ENCODE measurements at places on chromosomes 3 and 15.

DNA sequence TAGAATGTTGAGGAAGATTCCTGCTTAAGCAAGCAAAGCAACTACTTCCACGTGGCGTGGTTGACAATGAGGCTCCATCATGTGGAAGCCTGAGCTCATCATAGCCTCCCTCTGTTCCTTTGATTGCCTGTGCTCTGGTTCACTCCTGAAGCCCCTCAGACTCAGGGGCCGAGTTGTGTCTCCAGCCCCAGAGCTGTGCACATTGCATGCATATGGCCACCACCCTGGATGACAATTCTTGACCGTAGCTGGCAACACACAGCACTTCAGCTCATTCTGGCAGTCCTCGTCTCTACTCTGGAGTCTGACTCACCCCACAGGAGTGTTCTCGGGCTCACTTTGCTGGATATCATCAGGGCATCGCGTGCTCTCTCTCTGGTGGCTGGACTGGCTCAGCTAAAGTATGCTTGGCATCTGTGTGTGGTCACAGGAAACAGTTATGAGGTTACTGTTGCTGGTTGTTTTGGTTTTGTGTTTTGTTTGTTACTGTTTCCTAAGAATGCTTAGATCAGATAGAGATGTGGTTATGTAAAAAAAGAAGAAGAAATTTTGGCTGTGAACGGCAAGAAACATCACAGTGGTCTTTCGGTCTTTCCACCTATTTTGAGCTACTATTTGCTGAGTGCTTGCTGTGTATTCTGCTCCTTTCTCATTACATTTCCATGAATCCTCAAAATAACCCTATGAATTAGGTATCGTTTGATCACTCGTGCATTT, 41.6 kb upstream of the MRPS22 start:
- DNase-seq: no peak

- DNase-seq: no peak
Measured at GRCh38 chr15:101055411-101055810, 136.3 kb downstream of the LRRK1 start.

- DNase-seq: no peak
Measured at GRCh38 chr3:5002174-5002870, 23.1 kb downstream of the BHLHE40 start.

DNA sequence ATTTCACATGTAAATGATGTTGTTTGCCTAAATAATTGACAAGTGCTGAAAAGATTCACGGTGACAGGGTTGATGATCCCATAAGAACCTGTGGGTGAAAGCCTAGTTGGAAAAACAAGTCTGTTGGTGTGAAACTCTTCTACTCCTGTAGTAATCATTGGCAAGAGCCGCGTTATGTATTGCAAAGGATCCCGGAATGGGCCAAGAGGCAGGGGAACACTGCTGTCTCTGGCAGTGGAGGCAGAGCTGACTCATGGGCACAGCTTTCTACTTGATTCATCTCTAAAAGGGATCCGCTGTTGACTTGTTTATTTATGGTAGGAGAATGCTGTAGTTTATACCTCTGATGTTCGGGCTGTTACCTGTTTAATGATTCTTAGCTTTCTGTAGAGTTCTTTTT, 63.1 kb downstream of the MAP6D1 start:
- no peak for DNase-seq

- no peak for DNase-seq
Measured at GRCh38 chr15:90087454-90088154, 14.7 kb downstream of the IDH2 start.

DNA sequence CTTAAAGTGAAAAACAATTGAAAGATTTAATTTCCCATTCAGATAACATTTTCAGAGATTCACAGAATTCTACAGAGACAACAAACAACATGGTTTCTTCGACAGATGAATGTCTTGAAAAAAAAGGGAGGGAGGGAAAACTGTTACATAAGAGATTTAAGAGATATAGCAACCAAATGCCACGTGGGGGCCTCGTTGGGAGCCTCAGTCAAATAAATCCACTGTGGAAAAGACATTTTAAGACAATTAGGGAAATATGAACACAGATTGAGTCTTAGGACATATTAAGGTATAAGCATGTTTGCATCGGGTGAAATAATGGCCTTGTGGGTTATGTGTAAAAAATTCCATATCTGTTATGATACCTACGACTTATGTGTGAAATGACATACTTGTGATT, 5.0 kb upstream of the PRRT3 start:
- no peak for DNase-seq

DNA sequence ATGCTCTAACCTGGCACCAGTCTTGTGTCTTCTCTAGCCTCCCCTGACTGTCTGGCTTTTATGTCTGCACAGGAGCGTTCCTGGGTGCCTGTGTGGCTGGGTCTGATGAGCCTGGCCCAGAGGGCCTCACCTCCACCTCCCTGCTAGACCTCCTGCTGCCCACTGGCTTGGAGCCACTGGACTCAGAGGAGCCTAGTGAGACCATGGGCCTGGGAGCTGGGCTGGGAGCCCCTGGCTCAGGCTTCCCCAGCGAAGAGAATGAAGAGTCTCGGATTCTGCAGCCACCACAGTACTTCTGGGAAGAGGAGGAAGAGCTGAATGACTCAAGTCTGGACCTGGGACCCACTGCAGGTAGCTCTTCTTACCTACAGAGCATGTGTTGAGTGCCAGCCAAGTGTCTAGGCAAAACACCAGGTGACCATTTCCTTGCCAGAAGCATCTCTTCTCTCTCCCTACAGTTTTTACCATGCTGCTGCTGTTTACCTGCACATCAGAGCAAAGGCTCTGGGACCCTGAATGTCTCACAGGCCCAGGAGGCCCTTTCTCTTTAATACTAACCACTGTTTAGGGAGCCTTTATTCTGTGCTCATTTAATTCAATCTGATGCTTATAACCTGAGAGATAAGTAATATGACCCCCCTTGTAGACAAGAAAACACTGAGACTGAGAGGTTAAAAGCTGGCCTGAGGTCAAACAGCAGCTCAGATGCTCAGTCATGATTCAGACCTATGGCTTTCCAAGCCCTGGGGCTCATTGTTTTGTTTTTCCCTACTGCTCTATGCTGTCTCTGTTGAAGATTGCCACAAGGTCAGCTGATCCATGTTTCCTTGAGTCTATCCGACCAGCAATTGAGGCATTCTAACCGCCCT, 10.4 kb downstream of the PODXL2 start:
- DNase-seq: no peak

- no peak for DNase-seq
Measured at GRCh38 chr3:14274999-14275961, 96.7 kb downstream of the LSM3 start.

- no peak for DNase-seq
Measured at GRCh38 chr3:1082108-1082507, 10.7 kb upstream of the CNTN6 start.

GRCh38 chr15:60523056-60523455, 44.1 kb upstream of the ICE2 start:
- no peak for DNase-seq

DNA sequence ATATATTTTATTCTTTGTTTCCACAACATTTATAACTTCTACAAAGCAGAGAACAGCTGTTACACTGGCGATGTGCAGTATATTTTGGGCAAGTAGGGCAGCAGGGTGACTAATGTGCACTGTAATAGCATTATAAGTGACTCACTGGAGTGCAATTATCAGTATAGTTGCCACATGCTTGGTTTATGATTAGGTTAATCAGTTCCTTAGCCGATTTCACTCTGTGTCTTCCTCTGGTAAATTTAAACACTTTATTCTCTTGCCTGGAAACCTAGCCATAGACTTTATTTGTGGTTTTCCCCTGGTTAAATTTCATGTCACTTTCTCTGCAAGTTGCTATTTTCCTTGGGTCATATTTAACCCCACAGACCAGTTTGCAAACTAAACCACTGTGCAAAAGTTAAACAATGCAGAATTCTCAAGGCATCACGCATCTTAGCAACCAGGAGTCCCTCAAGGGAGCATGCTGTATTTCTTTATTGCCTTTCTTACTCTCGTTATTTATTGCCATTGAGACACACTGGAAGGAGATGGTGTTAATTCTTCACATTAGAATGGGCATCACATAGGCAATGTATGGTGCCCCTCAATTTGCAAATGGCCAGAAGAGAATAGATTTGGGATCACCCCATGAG, 690.2 kb upstream of the DPPA4 start:
- DNase-seq: no peak

- no peak for DNase-seq
Measured at GRCh38 chr3:71393093-71393492, 190.4 kb downstream of the FOXP1 start.

- DNase-seq: no peak
Measured at GRCh38 chr3:10757821-10758130, 58.3 kb upstream of the SLC6A11 start.

- no peak for DNase-seq
Measured at GRCh38 chr3:71581457-71582035, 2.0 kb downstream of the FOXP1 start.

DNA sequence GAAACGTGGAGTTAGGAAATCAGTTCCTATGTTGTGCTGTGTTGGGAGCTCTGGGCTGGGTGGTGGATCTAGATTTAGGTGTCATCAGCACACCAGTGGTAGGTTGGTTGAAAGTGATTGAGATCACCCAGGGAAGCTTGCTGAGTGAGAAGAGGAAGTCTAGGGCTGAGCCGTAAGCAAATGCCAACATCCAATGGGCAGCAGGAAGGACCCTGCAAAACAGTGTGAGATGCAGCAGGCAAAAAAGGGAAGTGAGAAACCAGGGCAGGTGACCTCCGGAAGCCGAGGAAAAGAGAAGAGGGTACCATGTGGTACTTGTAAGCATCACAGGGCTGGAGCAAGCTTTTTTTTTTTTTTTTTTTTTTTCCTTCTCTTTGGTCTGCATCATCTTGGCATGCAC, 15.9 kb upstream of the COPG1 start:
- DNase-seq: no peak

- peak; percentile 56 for DNase-seq
Measured at GRCh38 chr15:64460724-64461720, 644 bp downstream of the ZNF609 start.

- DNase-seq: peak; percentile 42
Measured at GRCh38 chr15:40942337-40942854, 10.9 kb upstream of the CHAC1 start.

DNA sequence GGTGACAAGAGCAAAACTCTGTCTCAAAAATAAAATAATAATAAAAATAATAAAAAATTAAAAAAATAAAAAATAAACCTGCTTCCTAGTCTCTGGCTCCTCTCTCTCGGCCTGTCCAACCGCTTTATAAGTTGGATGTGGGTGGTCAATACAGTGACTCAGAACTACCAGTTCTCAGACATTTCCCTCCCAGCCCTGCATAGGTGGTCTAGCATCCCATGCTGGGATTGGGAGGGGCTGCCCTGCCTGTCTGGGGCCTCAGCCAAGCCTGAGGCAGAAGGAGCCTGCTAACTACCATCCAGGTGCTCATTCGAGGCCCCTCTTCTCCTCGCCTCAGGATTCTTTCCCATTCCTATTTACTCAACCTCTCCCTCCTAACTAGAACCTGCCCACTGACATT, 33.3 kb upstream of the BLM start:
- DNase-seq: no peak

DNA sequence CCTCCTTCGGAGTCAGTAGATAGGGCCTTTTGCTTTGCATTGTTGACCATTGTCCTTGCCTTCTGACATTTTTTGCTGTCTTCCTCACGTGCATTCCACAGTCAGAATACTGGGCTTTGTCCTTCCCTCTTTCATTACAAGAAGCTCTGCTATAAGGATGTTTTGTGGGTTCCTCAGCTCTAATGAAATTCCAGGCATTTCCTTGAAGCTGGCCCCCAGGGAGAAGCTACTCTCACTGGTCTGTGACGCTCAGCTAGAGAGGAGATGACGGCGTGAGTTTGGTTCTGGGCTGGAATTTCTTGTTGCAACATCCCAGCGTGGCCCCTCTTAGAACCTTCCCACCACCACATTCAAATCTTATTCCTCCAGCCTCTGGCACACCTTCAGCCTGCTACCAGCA, 210.2 kb downstream of the TJP1 start:
- no peak for DNase-seq

DNA sequence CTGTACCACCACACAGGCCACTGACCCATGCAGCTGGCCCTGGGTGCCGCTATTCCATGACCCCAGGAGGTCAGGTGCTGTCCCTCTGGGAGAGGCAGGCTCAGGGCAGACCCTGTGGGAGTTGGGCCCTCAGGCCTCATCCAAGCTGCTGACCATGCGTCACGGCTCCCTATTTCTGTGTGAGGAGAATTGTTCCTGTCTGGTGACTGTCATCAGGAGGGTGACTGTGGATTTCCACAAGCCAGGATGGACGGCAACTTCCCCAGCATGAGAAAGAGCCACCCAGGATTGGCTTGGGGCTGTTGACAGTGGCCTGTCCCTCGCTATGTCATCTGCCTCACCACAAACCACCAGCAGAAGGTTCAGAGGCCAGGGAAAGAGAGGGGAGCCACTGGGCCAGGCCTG, 41.4 kb downstream of the ZDHHC19 start:
- DNase-seq: no peak

- no peak for DNase-seq
Measured at GRCh38 chr3:182606905-182607504, 186.3 kb upstream of the ATP11B start.

DNA sequence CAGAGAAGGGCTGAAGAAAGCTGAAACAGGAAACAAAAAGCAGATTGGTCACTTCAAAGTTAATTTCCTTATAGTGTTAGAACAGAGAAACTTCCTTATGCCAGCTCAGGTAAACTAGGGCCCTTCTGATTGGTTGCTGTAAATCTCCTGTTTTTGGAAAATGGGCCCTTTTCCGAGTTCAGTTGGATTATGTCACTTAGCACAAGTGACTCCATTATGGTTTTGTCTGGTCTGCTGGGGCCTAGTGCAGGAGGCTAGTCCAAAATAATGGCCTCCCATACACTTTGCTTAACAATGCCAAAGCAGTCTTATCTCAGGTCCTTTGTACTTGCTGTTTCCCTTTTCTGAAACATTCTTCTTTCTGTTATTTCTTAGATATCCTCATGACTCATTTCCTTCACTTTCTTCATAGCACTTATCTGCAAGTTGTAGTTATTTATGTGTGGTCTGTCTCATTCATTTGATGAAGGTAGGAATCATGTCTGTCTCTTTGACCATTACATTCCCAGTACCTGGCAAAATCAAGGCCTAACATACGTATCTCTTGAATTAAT, 7.7 kb upstream of the DCP1A start:
- DNase-seq: no peak

- DNase-seq: no peak
Measured at GRCh38 chr15:83871808-83872559, 218.1 kb downstream of the ADAMTSL3 start.

GRCh38 chr3:55065331-55065730, 137.5 kb upstream of the LRTM1 start:
- no peak for DNase-seq

DNA sequence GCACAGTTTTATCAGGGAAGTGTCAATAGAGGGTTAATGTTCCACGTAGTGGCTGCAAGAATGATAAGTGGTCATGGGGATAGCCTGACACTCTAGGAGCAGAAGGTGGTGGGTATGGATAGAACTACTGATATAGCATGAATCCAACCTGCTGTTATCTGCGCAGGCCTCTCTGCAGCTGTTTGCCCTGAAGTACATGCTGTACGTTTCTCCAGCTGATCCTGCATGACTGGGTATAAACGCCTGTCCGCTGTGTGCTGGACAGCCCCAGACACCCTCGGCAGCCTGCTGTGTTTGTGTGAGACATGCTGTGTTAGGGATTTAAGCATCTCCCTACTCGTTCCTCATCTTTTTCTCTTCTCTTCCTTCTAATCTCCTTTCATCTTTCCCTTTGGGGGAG, 87.1 kb downstream of the LPP start:
- DNase-seq: no peak

Measured in stimulated activated naive CD4-positive, alpha-beta T cell (primary cell).